ENCODE measurements at places on chromosomes 2 and 18. TPM values are rescaled to one million over a fixed set of nuclear protein-coding genes. Genes with fewer than 3 reads are reported as not detected.
A peak's percentile ranks its signal among the peaks of the same experiment; 100 is the strongest.

SGPP2 gene
- total RNA-seq = not detected

CDK5R2 gene
- total RNA-seq = 0.81 TPM

IL1RL1 gene
- total RNA-seq = 0.23 TPM

NPPC gene
- 0.72 TPM for total RNA-seq

BCS1L gene
- 36.1 TPM for total RNA-seq

- DNase-seq = no peak
These were observed 311.8 kb upstream of the ST6GAL2 start for GRCh38 chr2:107197594-107198294.

GRCh38 chr18:10027031-10027430 is 113.2 kb downstream of the VAPA start:
- peak; percentile 2 for DNase-seq

DNA sequence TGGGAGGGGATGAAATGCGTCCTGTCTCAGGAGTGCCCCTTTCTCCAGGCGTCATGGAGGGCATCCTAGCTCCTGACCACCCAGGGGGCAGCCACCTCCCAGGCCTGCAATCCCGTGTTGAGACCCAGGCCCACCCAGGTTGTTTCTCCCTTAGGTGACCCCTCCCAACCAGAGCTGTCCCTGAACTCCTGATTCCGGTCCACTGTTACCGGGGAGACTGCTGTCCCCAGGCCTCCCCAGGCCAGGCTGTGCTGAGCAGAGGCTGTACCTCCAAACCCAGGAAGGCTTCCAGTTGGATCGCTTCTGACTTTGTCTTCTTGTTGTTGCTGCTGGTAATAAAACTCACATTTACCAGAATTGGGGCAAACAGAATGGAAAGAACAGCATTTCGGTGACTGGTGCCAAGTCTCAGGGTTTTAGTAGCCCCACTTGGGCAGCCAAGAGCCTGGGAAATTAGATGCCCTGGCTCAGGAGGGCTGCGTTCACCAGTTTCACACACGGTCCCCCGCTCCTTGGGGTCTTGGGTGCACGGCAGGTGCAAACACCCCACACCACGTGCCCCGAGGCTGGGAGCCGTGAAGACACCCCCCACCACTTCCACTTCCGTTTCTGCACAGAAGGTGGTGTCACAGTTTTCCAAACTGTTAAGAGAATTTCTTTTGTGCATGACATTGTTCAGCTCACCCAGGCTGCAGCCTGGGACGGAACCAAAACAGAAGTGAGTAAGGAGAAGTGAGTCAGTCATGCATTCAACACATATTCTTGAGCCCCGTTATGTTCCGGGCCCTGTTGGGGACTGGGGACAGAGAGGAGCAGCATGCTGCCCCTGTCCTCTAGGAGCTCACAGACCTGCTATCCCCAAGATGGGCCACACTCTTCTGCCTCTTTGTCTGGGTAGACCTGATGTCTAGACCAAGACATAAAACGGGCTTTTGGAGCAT is 29.4 kb downstream of the ITM2C start:
- DNase-seq = peak; percentile 37

GRCh38 chr2:105598829-105599698 is 145.6 kb upstream of the NCK2 start:
- DNase-seq = no peak

GRCh38 chr2:117918608-117919007 is 95.3 kb downstream of the CCDC93 start:
- DNase-seq = no peak

GRCh38 chr2:201858281-201859184 is 52.2 kb downstream of the CDK15 start:
- DNase-seq = peak; percentile 89

- no peak for DNase-seq
These were observed 273.9 kb upstream of the EPAS1 start for GRCh38 chr2:46023165-46023854.

- no peak for DNase-seq
These were observed 14.4 kb upstream of the SP140L start for GRCh38 chr2:230312638-230313037.

DNA sequence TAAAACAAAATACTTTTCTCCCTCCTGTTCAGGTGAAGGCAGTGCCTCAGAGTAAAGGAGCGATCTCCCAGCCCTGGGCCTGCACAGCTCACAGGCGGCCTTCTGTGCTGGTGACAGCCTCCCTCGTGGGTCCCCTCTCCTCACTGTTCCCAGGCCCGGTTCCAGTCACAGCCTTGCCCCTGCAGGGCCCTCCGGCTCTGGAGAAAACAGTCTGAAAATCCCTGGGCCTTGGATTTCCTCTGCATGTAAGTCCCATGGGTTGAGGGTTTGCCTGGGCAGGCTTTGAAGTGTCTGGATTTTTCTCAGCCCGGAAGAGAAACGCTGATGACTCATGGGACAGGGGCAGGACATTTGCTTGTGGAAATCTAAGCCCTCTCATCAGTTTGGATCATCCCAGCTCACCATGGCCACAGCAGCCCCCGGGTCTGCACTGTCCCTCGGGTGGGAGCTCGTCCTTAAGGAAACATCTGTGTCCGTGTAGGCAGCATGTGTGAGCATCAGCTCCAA is 186.1 kb upstream of the RAB12 start:
- no peak for DNase-seq

DNA sequence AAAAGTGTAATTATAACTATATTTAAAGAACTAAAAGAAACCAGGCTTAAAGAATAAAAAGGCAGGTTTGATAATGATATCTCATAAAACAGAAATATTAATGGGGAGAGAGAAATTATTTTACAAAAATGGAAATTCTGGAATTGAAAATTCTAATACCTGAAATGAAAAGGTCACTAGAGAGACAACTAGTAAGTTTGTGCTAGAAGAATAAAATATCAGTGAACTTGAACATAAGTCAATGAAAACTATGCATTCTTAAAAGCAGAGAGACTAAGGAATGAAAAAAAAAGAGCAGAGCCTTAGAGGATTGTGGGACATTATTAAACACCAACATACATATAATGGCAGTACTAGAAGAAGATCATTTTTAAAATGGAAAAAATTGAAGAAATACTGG is 1475.0 kb upstream of the ZEB2 start:
- no peak for DNase-seq

GRCh38 chr2:126932529-126932928 is 33.8 kb downstream of the TEX51 start:
- no peak for DNase-seq

DNA sequence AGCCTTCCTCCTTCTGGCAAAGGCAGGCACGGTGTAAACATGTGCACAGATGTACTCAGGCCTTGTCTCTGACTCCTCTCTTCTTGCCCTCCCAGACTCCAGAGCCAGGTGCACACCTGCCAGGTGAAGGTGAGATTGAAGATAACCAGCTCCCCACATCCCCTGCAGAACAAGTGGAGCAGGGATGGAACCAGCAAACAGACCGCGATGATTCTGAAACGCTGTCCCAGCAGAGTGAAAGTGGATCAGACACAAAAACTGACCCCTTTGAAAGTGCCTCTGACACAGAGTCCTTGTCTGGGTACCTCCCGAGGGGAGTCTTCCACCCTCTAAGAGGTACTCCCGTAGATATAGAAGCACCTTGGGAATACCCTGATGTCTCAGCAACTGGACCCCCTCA is 77.2 kb downstream of the ARHGEF4 start:
- no peak for DNase-seq
